ENCODE measurements at places on chromosomes 11 and 22.

DNA sequence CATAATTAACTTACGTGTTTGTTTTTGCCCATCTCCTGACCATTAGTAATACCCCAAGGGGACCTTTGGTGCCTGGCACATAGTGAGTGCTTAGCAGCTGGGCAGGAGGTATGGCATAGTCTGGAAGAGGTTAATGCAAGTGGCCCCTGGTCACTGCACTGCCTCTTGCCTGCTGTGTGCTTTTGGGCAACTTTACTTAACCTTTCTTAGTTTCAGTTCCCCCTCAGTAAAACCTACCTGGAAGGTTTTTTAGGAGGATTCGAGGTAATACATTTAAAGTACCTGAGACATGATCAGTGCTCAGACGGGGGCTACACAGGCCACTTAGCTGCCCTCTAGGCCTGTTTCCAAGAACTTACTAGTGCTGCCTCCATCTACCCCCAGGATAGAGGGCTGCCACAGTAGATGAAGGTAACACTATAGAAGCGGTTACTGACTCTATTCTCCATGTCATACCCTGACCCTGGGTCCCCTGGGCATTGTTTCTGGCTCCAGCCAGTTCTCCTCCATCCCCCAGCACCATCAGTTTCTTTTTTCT is 3.3 kb downstream of the POLD4 start:
- DNase-seq = no peak

DNA sequence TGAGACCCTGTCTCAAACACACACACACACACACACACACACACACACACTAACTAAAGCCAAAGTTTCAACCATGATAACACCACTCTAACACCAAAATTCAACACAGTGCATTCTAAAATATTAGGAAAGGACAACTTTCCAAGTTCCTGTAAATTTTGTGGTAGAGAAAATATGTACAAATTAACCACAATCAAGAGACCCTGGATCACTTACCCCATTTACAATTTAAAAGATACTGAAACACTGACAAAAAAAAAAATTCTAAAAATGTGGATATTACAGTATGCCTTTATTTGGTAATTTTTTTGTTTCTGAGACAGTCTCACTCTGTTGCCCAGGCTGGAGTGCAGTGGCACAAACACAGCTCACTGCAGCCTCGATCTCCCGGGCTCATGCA is 9.7 kb downstream of the MRTFA start:
- DNase-seq = no peak

DNA sequence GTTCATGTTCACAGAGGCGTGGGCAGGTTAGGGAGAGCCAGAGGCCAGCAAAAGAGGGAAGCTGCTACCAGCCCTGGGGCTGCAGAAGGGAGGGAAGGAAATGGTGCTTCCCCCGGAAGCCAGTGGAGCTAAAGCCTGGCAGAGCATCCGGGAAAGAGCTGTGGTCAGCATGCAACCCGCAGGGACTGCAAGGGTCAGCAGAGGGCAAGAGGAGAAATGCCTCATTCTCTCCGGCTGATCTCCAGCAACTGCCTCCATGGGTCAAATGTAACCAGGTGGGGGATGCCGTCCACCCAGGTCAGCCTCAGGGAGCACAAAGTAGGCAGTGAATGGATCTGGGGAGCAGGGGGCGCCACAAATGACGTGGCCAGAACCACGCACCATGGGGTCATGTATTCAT is 36.9 kb upstream of the PRR5 start:
- DNase-seq = no peak

- DNase-seq = no peak
Measured at GRCh38 chr22:22721681-22722354, 77.4 kb downstream of the GGTLC2 start.

- DNase-seq = no peak
Measured at GRCh38 chr11:110903830-110904229, 191.6 kb upstream of the ARHGAP20 start.
